T-helper 2 cell treated with Interferon-gamma antibody and Interleukin-4, amounts not matched to agents 5 μg/mL and 100 μg/mL, for 36 hours (primary cell): ENCODE measurements at places on chromosomes 5 and 9.

DNA sequence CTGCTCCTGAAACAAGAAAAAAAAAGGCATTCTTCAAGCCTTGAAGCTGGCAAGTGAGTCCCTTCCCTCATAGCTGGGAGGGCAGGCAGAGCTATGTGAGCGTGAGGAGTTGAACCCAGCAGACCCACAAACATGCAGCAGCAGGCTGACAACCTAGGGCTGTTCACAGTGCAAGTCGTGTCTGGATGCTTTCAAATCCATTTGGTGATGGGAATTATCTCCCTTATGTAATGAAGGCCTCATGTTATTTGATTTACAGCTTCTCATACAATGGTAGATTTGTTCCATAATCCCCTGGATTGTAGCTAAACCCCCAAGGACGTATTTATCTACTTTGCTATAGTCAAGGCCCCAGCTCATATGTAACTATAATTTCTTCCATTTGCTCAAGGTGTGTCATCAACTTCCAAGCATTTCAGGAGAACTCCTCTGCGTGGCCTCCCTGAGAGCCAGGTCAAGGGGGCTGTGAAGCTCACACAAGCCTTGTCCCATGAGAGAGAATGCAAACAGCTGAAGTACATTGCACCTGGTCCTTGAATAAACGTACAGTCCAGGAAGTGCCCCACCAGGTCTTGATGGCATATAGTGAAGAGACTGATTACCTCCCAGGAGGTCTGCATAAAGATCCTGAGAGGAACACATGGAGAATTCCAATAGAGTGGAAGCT, 124.8 kb upstream of the SLC1A3 start:
- DNase-seq = no peak

DNA sequence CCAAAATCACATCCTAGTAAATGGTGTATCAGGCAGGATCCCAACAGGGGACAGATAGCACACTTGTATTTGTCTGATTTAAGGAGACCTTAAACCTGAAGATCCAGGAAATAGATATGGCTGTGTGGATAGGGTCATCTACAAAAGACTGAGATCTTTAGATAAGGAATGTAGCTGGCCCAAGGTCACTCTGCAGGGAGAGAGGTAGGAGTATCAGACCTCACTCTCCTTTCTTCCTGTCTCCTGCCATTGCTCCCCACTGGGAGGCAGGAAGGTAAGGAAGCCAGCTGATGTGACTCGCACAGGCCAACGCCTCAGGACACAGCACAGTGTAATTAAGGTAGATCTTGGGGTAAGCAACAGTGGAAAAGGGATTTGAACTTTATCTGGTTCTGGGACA, 85.8 kb downstream of the PLPPR1 start:
- DNase-seq = no peak

GRCh38 chr5:68587171-68587570, 371.6 kb downstream of the PIK3R1 start:
- no peak for DNase-seq

- DNase-seq = no peak
These were observed 13.5 kb upstream of the KIF27 start for GRCh38 chr9:83934569-83935275.

DNA sequence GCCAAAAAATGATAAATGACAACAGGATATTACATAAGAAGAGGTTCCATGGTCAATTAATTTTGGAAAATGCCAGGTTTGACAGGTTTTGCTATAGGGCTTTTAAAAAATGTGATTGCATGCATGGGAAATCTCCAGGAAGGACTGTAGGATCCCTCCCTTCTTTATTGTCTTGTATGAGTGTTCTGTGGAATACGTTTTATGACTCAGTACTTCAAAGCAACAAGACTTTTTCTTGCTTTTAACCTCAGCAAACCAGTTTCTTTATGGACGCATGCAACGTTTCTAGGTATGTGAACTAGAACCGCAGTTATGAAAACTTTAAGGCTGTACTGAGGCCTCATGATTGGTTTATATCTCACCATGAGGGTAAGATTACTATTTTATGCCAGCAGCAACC, 76.6 kb upstream of the NTRK2 start:
- DNase-seq = no peak

- DNase-seq = no peak
These were observed 52.1 kb downstream of the PPIC start for GRCh38 chr5:122984425-122984824.

DNA sequence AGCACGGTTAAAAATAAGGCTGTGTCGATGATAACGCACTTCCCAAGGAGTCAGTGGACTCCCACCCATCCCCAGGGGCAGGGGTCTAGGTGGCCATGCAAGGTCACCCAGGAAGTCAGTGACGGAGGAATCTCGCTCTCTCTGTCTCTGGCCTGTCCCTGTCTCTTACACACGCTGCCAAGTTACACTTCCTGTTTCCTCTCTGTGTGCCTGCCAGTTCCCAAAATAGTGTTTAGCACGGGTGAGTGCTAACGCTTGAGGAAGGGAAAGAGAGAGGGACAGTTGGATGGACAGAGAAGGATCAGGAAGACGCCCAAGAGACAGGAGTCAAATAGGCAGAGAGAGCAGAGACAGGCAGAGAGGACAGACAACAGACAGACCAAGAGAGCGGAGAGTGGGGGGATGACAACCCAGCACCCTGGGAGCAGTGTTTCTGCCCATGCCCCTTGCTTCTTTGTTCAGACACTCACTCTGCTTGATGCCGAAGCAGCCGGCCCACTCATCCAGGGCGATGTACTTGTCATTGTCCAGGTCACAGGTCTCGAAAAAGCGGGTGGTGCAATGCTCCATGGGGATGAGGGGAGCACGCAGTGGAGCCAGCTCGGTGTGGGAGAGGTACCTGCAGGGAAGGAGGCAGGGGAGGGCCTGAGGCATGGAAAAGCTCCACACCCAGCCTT, 23.0 kb downstream of the SPARC start:
- DNase-seq = no peak

GRCh38 chr5:136054142-136055019, 25.6 kb downstream of the TGFBI start:
- no peak for DNase-seq

DNA sequence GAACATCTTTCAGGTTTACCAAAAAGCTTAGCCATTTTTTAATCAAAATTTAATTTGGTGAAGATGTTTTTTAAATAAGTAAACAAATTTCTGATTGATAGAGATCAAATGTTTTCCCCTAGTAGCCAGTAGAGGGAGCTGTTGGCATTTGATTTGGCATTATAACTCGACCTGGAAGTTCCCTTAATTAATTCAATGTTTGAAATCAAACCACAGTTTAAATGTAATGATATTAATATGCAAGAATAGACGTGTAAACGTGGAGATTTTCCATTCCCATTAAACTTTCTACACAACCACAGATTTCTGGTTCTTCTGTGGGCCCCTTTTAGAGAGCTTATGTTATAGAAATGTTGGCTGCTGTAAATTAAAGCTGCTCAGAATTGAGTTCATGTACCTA, 148.1 kb upstream of the MPDZ start:
- no peak for DNase-seq

- DNase-seq = no peak
These were observed 8.3 kb upstream of the ADRA1B start for GRCh38 chr5:159907689-159908590.
